ENCODE measurements at places on chromosomes 2 and 18.

DNA sequence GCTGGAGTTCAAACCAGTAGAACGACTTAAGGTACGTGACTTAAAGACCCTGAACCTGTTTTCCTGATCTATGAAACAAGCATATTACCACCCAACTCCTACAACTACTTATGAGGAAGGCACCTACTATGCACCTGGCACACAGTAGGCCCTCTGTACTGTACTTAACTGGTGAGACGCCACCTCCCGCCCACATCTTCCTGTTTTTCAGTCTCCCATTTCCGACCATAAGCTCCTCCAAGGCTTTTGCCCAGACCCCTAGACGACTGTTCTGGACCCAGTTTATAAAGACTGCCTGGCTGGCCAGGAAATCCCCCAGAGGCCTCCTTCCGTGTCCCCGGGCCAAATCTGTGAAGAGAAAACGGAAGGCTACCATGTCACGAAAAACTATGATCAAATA lies 1.5 kb downstream of the GALNT14 start:
- DNase-seq, result no peak

GRCh38 chr18:55818284-55818683 lies 230.3 kb upstream of the TCF4 start:
- DNase-seq, result no peak

GRCh38 chr18:10230072-10230471 lies 224.4 kb upstream of the APCDD1 start:
- DNase-seq, result no peak

- DNase-seq, result no peak
These were observed 78.6 kb downstream of the PTPRM start for GRCh38 chr18:7645756-7646155.

- DNase-seq, result no peak
These were observed 37.4 kb downstream of the UBE2F start for GRCh38 chr2:238004077-238004830.

DNA sequence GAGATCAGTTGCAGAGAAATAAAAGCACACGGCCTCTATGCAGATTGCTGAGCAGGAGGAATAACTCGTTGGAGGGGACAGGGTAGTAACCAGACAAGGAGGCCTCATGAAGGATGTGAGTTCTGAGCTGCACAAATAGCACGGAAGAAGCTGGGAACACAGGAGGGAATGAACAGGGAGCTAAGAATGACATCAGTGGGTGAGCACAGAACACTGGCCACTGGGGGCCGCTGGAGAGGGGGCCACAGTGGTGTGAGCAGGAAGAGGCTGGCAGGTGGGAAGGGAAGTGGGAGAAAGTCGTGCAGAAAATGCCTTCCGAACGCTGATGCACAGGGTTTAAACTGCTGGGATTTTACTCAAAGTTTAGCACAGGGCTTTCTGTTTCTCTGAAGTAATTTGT lies 61.0 kb downstream of the ZAP70 start:
- DNase-seq, result no peak

- no peak for DNase-seq
These were observed 134.5 kb upstream of the RMP24 start for GRCh38 chr18:35837922-35838496.

DNA sequence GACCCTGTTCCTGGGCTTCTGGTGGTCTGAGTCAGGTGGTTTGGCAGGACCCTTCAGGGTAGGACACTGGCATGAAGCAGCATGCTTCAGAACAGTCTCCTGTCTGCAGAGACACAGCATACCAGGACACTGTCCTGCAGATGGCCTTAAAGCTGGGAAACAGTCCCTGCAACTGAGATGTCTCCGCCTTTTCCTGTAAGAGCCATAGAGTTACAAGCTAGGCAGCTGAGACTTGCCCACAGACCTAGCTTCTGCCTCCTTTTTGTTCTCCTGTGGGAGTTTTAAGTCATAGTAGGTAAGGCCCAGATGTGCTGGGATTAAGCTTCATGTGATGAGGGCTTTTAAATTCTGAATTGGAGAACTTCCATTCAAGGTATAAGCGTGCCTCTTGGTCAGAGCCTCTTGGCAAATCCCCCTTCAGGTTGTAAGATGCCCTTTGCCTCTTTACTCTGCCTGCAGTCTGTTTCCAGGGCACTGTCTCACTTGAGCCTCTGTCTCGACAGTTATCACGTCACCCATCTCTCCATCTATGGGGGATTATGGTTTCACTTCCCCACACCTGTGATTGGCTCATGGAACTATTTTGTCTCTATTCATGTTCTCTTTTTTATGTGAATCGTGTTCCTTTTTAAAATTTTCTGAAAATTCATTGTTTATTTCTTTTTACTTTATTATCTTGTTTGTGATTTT lies 51.8 kb downstream of the COA5 start:
- no peak for DNase-seq

GRCh38 chr2:191789796-191790195 lies 57.1 kb downstream of the CAVIN2 start:
- DNase-seq, result no peak

DNA sequence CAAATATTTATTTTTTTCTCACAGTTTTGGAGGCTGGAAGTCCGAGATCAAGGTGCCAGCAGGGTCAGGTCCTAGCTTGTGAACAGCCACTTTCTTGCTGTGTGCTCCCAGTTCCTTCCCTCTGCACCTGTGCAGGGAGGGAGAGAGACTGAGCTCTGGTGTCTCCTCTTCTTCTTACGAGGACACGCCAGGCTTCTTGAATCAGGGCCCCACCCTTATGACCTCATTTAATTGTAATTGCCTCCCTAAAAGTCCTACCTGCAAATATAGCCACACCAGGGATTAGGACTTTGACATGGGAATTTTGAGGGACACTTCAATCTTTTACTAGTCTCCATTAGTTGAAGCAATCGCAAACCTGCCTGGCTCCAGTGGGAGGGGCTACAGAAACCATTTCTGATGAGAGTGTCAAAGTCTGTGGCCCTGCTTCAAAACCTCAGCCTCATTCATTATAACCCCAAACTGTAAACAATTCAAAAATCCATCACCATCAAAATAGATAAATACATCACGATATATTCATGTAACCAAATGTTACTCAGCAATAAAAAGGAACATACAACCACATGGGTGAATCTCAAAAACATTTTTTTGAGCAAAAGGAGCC lies 18.2 kb upstream of the SEH1L start:
- no peak for DNase-seq

DNA sequence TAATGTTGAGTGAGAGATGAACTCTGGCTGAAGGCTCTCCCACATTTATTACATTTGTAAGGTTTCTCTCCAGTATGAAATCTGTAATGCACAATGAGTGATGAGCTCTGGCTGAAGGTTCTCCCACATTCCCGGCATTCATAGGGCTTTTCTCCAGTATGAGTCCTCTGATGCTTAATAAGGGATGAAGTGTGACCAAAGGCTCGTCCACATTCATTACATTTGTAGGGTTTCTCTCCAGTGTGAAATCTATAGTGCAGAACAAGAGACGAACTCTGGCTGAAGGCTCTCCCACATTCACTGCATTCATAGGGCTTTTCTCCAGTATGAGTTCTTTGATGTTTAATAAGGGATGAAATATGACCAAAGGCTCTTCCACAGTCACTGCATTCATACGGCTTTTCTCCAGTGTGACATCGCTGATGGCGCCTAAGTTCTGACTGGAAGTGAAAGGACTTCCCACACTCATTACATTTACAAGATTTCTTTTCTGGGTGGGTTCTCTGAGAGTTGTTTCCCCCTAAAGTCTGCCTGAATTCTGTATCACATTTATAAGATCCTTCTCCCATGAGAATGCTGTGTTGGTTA lies 10.2 kb downstream of the ZNF514 start:
- DNase-seq, result no peak

DNA sequence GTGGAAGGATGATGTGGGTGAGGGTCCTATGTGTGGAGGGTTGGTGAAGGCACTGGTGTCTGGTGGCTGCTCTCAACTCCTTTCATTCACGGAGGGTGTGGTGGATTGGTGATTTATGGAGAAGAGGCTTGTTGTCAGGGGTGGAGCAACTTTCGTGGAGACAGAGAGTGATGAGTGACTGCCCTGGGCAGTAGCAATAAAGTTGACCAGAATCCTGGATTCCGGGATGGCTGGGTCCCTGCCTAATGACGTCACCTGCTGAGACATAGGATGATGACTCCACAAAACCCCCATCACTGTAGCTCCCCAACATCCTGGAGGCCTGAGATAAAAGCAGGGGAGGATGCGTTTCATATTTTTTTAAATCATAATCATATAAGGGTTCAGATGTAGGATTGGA lies 193.0 kb downstream of the ACKR3 start:
- DNase-seq, result no peak

- no peak for DNase-seq
These were observed 34.0 kb downstream of the TTLL4 start for GRCh38 chr2:218744615-218745014.

DNA sequence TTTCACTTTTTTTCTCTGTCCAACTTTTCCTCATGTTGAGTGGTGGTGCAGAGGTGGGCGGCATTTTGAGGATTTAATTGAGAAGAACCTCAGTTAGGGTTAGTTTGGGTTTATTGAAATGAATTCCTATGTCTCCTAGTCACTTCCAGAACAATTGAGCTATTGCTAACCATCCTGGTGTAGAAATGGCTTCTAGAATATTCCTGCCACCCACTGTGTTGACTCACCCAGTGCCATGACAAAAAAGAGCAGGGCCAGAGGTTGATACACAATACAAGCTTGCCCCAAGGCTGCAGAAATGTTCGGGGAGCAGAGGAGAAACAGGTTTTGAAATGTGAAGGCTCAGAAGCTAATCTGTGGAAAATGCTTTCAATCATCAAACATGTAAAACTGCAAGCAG lies 167.1 kb upstream of the TRIB2 start:
- no peak for DNase-seq

DNA sequence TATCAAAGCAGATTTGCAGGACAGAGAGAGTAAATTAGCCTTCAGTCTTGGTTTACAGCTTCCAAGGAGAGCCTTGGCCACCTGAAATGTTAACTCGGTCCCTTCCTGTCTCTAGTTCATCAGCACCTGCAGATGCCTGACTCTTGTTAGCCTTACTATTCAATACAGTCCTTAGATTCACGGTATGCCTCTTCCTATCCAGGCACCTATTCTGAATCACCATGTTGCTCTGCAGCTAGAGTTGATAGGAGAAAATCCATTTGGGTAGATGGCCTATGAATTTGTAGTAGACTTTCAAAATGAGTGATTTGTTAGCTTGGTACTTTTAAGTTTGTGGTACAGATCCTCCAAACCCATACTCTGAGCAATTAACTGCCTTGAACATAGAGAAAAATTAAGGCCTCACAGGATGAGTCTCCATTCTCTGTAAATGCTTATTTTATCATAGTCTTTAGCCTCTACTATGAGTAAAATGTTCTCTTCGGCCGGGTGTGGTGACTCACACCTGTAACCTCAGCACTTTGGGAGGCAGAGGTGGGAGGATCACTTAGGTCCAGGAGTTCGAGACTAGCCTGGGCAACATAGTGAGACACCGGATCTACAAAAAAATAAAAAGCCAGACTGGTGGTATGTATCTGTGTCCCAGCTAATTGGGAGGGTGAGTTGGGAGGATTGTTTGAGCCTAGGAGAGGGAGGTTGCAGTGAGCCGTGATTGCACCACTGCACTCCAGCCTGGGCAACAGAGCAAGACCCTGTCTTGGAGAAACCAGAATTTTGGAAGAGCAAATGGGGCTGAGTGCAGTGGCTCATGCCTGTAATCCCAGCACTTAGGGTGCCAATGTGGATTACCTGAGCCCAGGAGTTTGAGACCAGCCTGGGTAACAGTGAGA lies 32.9 kb downstream of the PTCD3 start:
- DNase-seq, result no peak

DNA sequence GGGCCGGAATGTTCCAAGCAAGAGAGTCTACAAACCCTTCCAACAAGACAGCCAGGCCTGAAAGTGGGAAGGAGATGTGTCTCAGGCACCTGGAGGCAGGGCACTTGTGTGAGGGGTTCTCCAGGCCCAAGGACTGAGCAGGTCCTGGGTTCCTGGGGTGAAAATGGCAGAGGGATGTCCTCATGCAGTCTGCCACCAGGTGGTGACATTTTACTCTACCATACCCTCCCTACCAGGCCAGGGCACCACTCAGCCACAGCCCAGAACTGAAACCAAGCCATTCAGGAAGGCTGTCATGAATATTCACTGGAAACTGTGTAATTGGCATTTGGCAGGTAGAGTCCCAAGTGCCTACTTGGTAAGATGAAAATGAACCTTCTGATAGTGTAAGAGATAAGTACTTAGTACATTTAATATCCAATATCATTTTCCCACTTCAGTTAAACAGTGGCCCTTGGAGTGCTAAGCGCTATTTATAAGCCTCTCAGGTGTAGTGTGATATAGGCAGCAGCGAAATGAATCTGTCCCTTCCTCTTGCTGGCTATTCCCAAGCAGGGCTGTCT lies 185.1 kb downstream of the MYO5B start:
- no peak for DNase-seq

DNA sequence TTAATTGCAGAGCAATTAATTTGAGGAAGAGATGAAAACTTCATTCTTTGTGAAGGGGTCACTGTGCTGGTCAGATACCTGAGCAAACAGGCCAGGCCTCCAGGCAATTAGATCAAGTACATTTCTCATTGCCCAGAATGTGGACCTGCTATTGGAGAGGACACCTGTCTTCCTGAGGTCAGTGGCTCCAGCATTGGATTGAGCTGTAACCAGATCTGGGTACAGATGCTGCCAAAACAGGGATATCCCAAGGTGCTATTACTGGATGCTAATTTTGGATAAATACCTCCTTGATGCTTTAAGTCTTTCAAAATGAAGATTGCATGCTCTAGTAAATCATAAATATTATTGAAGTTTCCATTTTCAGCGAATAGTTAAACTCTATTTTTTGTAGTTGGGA lies 131.5 kb downstream of the FAM161A start:
- DNase-seq, result no peak

DNA sequence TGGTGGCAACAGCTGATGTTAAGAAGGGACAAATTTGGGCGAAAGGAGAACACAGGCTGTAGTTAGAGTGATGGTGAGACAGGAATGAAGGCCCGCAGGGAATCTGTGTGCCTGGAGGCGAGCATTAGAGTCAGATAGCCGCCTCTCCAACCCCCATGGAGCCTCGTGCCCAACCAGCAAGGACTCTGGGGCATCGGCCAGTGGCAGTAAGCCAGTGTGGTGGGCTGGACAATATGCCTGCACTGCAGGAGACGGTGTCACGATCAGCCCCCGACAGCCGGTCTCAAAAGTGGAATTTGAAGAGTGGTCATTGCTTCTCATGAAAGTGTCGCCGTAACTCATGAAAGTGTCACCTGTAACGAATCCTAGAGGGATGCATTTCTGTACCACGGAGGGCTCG lies 249.4 kb downstream of the ALPK2 start:
- DNase-seq, result no peak

DNA sequence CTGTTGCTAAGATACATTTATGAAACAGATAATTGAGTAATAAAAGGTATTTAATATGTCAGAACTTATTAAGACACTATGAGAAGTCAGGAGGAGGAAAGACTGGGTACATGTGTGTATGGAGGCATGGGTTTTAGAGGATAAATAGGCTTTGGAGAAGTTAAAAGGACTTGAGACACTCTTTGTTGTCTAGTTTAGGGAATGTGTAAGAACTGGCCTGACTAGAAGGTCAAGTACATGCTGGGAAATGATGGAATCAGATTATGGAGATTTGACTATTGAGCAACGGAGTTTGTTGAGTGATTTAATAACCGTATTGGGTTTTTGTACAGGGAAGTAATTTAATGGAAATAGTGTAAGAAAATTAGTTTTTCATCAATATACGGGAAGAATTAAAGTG lies 28.2 kb upstream of the SPDYA start:
- no peak for DNase-seq

Data from fibroblast of skin of left biceps (primary cell).